ENCODE measurements at places on chromosomes 1 and 21.

- DNase-seq: no peak
Observed at GRCh38 chr21:27454234-27454633, 487.3 kb upstream of the ADAMTS5 start.

DNA sequence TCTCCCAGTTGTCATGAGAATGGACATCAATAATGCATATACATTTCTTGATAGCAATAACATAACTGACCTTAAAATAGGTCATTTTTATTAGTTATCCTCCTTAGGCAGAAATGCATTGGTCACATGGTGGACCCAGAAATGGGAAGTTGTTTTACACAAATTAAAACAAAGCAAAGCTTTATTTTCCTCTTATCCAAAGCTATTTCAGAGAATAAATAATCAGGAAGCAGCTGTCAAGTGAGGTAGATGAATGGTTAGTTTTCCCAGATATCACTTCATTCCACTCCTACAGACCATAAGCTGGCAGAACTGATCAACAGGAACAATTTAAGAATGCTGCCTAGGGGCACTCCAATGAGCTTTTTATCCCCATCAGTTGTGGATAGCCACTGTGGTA, 16.0 kb upstream of the OLIG1 start:
- DNase-seq: no peak

DNA sequence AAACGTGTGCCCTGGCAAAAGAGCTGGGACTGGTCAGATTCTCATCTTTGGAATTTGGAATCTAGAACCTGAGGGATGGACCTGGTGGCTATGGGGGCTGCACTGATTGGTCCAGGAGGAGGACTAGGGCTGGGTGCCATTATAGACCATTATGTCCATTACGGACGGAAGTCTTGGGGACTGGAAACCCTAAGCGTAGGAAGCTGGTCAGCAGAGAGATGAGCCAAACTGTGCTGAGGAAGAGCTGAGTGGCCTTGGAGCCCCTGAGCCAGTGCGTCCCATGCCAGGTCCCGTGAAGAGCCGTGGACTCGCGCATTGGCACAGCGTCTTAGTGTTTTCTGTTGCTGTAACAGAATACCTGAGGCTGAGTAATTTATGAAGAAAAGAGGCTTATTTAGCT, 10.0 kb downstream of the MRAP start:
- no peak for DNase-seq

DNA sequence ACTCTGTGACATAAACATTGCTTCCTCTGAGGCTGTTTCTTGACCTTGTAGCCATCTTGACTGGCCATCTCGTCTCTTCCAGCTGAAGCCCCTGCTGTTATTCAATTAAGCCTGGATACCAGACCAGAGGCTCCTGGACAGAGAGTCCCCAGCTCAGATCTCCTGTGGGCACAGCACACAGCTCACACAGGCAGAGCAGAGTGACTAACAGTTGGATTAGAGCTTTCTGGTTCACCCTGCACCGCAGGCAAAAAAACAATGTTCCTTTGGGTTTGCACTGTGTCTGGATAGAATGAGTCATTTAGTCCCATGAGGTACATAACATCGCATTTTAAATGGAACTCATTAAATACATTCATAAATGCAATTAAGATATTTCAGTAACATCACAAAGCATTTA, 33.4 kb upstream of the USH2A start:
- no peak for DNase-seq

DNA sequence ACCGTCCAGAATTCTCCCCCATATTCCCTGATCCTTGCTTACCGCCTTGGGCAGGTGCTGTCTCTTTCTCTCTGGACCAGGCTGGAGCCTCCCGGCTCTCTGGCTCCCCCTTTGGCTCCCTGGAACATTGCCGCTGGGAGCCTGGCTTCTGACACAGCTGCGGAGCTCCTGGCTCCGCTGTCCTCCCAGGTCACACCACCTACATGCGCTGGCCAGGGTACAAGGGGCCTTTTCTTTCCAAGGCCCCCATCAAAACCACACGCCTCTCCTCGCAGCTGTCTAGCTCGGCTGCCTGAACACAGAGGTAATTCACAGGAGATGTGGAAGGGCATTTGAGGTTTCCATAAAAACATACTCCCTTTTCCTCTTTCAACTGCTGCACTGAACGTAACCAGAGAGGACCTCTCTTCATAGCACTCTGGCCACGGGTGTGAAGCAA, 7.5 kb upstream of the ZNF648 start:
- DNase-seq: no peak

- DNase-seq: no peak
Observed at GRCh38 chr1:236311040-236311439, 29.3 kb upstream of the ERO1B start.

DNA sequence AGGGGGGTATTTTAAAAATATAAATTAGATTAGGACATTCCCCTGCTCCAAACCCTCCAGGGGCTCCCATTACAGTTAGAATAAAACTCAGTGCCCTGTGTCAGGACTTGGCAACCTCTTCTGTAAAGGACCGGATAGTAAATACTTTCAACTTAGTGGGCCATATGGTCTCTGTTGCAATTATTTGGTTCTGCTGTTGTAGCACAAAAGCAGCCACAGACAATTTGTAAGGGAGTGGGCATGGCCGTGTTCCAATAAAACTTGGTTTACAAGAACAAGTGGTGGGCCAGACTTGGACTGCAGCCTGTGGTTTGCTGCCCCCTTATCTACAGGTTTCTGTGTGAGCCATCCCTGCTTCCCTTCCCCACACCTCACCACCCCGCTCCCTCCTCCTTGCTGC, 92.0 kb downstream of the ACTL8 start:
- DNase-seq: no peak

DNA sequence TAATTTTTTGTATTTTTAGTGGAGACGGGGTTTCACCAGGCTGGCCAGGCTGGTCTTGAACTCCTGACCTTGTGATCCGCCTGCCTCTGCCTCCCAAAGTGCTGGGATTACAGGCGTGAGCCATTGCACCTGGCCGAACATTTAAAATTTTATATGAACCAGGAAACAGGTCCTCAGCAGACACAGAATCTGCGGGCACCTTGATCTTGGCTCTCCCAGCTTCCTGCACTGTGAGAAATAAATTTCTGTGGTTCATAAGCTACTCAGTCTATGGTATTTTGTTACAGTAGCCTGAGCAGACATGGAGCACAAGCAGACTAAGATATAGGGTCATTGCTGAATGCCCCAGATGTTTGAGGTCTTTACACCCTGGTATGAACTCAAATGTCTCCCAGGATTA, 23.6 kb upstream of the CTH start:
- no peak for DNase-seq

DNA sequence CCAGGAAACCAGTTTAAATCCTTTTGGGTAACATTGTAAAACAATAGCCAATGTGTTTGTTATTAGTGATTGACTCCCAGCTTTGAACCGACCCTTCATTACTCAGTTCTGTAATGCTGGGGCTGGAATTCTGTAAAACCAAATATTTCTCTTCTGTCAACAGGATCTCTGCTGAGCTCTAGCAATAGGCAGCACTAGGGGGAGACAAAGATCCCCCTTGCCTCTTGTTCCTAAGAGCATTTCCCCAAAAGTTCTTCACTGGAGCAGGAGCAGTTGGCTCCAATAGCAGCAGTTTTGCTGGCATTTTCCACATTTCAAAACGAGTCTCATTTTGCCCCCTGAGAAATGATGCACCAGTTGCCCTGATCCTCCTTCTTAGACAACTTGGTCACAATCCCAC, 1671.1 kb downstream of the MRPL39 start:
- no peak for DNase-seq

- no peak for DNase-seq
Observed at GRCh38 chr21:45401054-45401518, 3.9 kb upstream of the COL18A1 start.

- DNase-seq: no peak
Observed at GRCh38 chr1:83741770-83742169, 257.2 kb downstream of the TTLL7 start.

DNA sequence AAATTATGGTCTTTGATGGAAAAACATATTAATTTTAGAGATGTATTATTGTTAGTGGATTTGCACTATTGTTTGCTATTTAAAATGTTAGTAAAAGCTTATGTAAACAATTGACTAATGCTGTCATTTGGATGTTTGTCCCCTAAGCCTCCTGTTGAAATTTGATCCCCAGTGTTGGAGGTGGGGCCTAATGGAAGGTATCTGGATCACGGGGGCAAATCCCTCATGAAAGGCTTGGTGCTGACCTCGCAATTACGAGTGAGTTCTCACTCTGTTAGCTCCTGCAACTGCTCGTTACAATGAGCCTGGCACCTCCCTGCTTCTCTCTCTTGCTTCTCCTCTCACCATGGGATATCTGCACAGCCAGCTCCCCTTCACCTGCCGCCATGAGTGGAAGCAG, 14.3 kb downstream of the TMEM35B start:
- DNase-seq: no peak

GRCh38 chr1:111656086-111657017, 36.8 kb downstream of the RAP1A start:
- DNase-seq: peak; percentile 58

GRCh38 chr21:35034203-35034926, 14.7 kb downstream of the RUNX1 start:
- DNase-seq: no peak

DNA sequence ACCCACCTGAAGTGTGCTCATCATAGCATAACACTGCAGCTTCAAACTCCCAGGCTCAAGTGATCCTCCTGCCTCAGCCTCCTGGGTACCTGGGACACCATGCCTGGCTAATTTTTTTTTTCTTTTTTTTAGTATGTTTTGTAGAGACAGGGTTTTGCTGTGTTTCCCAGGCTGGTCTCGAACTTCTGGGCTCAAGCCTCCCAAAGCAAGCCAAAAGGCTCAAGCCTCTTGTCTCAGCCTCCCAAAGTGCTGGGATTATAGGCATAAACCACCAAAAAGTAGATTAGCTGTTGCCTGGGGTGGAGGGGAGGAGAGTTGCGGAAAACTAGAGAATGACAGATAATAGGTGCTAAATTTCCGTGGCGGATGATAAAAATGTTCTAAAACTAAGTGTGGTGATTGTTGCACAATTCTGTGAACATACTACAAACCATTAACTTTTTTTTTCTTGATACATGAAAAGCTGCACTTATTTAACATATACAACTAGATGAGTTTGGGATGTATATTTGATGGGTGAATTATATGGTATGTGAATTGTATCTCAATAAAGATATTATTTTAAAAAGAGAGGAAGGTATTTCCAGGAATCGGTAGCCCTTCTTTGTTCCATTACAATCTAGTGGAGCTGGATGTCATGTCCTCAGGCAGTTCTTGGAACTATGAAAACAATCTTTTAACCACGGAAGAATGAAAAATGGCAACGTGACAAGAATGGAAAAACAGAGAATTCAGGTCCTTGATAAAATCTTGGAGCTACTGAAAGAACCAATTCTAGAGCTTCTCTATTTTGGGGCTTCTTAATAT, 27.3 kb upstream of the MED18 start:
- no peak for DNase-seq

GRCh38 chr1:201535919-201536245, 3.0 kb upstream of the NAV1 start:
- DNase-seq: no peak

- no peak for DNase-seq
Observed at GRCh38 chr1:92038695-92039346, 9.0 kb downstream of the EPHX4 start.

DNA sequence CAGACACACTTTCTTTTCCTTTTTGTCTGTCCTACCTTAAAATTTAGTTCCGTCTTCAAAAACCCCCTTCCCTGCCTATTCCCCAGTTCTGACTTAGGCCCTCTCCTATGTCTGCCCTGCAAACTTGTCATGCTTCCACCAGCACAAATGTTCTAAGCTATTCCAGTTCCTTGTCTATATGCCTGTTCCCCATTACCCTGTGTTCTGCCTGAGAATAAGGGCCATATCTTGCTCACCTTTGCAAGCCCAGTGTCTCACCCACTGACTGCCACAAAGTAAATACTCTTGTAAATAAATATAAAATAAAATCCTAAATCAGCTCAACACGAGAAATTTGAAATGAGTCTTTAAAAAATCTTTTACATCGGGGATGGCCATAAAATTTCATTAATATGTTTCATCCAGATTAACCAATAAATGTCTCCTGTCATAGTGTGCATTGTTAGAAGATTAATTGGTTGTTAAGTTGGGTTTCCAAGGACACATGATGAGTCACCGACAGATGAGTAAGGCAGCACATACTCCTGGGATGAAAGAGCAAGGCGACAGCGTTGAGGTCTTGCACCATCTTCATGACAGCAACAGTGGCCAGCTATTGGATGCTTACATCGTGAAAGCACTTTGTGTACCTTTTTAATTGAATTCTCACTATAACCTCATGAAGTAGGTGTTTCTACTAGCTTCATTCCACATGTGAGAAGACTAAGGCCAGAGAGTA, 92.6 kb upstream of the NGF start:
- DNase-seq: no peak

DNA sequence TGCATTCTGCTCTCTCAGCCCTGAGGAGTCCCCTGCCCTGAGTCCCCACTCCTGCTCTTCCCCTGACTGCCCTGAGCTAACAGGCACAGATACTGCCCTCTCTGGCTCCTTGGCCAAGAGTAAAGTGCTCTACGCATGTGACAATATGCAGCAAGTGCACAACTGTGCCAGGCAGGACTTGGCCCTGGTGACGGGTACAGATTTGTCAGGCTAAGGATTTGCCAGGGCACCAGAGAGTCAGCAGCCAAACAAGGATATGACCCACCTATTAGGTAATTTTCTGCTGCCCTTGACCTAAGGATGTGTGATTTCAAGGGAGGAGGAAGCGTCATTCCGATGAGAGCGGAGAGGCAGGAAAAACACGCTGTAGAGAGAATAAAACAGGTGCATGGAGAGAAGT, 339.0 kb downstream of the PTPRU start:
- DNase-seq: no peak

DNA sequence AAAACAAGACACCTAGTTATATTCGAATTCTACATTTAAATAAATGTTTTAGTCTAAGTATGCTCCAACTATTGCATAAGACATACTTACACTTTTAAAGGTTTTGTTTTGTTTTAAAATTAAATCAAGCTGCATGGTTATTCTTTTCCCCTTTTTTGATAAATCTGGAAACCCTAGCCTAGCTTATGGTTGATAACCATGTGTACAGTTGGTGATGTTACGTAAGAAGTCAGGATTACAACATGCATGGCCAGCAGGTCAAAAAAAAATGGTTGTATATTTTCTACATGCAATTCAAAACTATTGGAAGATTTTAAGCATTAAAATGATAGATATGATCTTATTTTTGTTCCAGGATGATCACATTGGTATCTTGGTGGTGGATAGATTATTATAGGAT, 1600.6 kb downstream of the PLA2G4A start:
- no peak for DNase-seq

DNA sequence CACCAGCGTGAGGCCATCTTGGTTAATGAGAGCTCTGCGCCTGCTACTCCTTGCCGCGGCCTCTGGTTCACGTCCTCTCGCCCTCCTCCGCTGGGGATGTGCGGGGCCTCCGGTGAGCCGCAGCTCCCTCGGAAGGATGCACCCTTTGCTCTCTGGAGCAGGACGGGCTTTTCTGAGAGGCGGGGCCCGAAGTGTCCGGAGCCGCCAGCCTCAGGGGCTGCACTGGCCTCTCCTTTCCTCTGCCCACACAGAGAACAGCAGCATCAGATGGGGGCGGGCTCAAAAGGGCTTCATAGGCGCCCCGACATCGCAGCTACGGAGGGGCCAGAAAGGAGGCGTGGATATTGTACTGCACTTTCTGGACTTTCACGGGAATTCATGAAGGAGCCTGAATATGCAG, 284.7 kb downstream of the CAMTA1 start:
- DNase-seq: no peak

- peak; percentile 52 for DNase-seq
Observed at GRCh38 chr1:156750191-156750672, 1.2 kb downstream of the HDGF start.

GRCh38 chr1:114979278-114979891, 50.2 kb upstream of the TSHB start:
- peak; percentile 78 for DNase-seq

- no peak for DNase-seq
Observed at GRCh38 chr1:83994111-83994510, 4.8 kb downstream of the TTLL7 start.
